CD4-positive, alpha-beta T cell treated with Interleukin-15 for 1 hour (primary cell): ENCODE measurements at places on chromosomes 2 and 18.

DNA sequence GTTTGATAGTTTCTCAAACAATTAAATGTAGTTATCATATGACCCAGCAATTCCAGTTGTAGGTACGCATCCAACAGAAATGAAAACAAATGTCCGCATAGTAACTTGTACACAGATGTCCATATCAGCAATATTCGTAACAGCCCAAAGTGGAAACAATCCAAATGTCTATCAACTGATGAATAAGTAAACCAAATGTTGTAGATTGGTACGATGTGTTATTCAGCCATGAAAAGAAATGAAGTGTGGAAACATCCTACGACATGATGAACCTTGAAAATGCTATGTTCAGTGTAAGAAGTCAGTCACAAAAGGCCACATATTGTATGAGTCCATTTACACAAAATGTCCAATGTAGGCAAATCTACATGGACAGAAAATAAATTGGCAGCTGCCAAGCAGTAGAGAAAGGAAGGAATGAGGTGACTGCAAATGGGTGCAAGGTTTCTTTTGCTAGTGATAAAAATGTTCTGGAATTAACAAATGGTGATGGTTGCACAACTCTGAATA lies 26.9 kb downstream of the GAREM1 start:
- DNase-seq, result no peak

- DNase-seq, result no peak
These were observed 19.3 kb downstream of the GALM start for GRCh38 chr2:38685116-38685735.

- DNase-seq, result no peak
These were observed 11.8 kb upstream of the TWSG1 start for GRCh38 chr18:9322744-9323143.

DNA sequence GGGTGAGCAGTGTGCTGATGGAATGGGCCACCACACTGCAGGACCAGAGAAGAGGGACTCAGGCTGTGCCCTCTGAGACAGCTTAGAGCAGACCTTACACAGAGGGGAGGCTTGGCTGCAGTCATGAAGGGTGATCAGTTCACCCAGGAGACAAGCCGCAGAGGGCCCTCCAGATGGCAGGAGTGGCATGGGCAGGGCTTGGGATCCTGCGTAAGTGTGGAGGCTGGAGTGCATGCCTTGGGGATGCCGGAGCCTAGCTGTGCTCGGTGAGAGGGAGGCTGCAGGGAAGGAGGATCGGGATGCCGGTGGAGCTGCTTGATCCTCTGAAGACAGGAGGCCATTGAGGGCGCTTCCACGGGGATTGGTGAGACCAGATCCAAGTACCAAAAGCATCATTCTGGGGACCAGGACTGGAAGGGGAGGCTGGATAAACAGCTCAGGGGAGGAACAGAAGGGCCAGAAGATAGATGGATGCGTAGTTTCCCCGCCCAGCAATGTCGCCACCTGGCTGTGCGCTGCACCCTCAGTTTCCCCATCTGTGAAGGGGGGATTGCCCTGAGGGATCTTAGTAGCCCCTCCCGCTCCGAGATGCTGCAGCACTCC lies 163.4 kb downstream of the INHBB start:
- DNase-seq, result no peak

DNA sequence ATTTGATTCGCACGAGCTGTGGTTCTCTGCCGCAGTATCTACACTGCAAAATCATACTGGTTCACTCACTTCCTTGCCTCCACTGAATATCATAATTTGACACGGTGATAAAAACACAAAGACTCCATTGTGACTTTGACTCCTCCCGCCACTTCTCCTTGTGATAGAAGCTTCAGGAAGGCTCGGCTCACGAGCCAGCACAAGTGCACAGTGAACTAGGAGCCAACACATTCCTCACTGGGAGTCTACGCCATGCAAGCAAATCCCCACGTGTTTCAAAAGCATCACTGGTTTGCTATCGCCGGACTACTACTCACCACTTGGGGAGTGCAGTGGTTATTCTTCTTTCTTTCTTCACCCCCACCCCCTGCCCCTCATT lies 293.3 kb upstream of the PARD3B start:
- no peak for DNase-seq

- DNase-seq, result no peak
These were observed 87.0 kb downstream of the WDR7 start for GRCh38 chr18:56738184-56738583.
